ENCODE measurements at places on chromosomes 2 and 18.

DNA sequence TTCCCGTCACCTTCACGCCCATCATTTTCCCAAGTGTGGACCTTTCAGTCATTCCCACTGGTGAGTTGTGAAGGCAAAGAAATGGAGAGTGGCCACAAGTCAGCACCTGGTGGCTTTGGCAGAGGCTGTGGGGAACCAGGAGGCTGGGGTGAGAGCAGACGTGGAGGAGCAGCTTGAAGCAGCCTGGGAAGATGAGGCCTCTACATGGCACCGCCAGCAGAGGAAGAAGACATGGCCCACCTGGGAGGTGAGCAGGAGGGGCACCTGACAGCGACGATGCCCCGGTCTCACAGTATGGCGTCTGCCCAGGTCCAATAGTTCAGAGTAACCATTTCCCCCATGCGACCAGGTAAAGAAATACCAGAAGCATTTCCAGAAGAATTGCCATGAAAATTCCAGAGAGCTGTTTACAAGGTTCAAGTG lies 69.0 kb downstream of the TPO start:
- H3K36me3 ChIP-seq, result no peaks in the 10 kb centered on the region
- H3K4me3 ChIP-seq, result no peak overlapping the region
- no peaks in the 10 kb centered on the region for H3K27me3 ChIP-seq

- no peaks in the 10 kb centered on the region for H3K36me3 ChIP-seq
- no peaks in the 10 kb centered on the region for H3K4me1 ChIP-seq
- no peak overlapping the region for H3K27ac ChIP-seq
- DNase-seq, result no peak
- H3K4me3 ChIP-seq, result no peak overlapping the region
Observed at GRCh38 chr2:238694136-238694755, 153.6 kb upstream of the TWIST2 start.

- H3K27ac ChIP-seq, result no peak overlapping the region
- no peak for DNase-seq
- peaks cover 26% of the 10 kb centered on the region for H3K27me3 ChIP-seq
- H3K4me3 ChIP-seq, result no peak overlapping the region
- no peaks in the 10 kb centered on the region for H3K4me1 ChIP-seq
Observed at GRCh38 chr2:240410004-240410403, 25.5 kb upstream of the GPC1 start.

GRCh38 chr2:148350199-148350598 lies 294.4 kb upstream of the EPC2 start:
- H3K4me1 ChIP-seq, result peaks cover 27% of the 10 kb centered on the region
- no peak for DNase-seq
- no peak overlapping the region for H3K4me3 ChIP-seq
- H3K27me3 ChIP-seq, result no peaks in the 10 kb centered on the region
- peaks cover 3% of the 10 kb centered on the region for H3K36me3 ChIP-seq

- H3K27me3 ChIP-seq, result no peaks in the 10 kb centered on the region
- no peak overlapping the region for H3K4me3 ChIP-seq
- H3K27ac ChIP-seq, result no peak overlapping the region
- H3K36me3 ChIP-seq, result no peaks in the 10 kb centered on the region
- no peaks in the 10 kb centered on the region for H3K4me1 ChIP-seq
- DNase-seq, result no peak
Observed at GRCh38 chr2:212730994-212731393, 192.4 kb upstream of the ERBB4 start.

DNA sequence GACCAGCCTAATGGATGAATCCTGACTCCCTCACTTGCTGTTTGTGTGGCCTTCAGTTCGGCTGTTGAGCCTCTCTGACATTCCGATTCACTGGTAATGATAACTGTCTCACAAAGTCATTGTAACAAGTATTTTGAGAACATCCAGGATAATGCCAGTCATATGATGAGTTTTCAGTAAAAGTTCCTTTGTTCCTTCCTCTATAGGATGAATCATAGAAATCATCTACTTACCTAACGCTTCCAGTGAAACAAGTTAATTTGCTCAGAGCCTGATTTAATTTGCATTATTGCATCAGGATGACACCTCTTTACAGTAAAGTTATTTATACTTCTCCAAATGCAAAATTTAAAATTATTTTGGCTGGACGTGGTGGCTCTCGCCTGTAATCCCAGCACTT lies 32.0 kb downstream of the RAB31 start:
- H3K4me3 ChIP-seq, result no peak overlapping the region
- H3K36me3 ChIP-seq, result peaks cover 2% of the 10 kb centered on the region
- DNase-seq, result no peak

DNA sequence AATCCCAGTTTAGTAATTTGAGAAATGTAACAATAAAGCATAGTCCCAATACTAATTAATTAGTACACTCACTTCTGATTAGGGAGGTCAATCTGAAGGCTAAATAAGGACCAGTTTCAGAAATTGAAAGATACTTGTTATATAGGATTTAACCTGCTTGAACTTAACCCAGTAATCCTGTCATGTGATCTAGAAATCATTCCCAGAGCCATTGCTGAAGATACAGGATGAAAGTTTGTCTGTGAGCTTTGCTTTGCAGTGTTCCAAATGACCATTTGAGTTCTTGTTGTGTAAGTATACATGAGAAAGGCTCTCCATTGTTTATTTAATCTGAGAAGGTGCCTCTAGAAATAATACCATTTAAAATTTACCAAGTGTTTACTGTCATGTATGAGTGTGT lies 52.2 kb downstream of the GALNT1 start:
- H3K27me3 ChIP-seq, result no peaks in the 10 kb centered on the region
- peaks cover 2% of the 10 kb centered on the region for H3K36me3 ChIP-seq
- H3K4me1 ChIP-seq, result no peaks in the 10 kb centered on the region
- DNase-seq, result no peak
- no peak overlapping the region for H3K27ac ChIP-seq
- no peak overlapping the region for H3K4me3 ChIP-seq

GRCh38 chr2:218709908-218710307 lies 727 bp upstream of the TTLL4 start:
- peaks cover 7% of the 10 kb centered on the region for H3K36me3 ChIP-seq
- peak overlapping the region; percentile 88 for H3K4me3 ChIP-seq
- H3K27me3 ChIP-seq, result no peaks in the 10 kb centered on the region

DNA sequence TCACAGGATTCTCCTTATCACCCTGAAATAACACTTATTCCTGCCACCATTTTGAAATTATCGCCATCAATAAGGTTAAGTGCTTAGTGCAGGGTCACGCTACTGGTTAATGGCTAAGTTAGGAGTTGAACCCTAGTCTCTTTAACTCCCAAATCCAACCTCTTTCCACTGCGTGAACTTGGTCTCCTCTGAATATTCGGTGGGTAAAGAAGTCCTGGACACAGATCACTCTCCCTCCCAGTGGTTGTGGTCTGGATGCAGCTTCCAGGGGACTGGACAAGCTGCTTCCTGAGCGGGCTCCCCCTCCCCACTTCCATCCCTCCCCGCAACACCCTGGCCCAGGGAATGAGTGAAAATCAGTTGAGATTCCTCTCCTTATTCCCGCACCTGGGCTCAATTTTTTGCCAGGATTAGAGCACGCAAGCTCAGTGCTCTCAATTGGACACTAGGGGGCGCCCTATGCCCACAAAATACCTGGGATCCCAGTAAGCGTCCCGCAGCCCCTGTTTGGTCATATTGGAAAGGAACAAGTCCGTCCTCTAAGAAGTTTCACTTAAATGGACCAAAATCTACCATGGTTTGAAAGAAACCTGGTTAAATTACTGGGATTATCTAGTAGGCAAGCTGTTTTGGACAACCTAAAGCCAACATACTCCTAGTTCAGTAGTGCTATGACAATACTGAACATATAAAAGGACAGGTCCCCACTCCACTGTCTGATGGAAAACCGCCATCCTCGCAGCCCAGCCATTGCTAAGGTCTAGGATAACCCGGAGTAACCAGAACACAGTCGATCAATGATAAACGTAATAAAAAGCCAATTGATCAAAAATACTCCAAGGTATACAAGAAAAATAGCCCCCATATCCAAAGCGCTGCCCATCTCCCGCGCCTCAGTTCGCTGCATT lies 40.4 kb downstream of the DHRS9 start:
- DNase-seq, result peak; percentile 57
- no peaks in the 10 kb centered on the region for H3K27me3 ChIP-seq
- H3K27ac ChIP-seq, result no peak overlapping the region
- peaks cover 48% of the 10 kb centered on the region for H3K4me1 ChIP-seq
- peaks cover 6% of the 10 kb centered on the region for H3K36me3 ChIP-seq

GRCh38 chr2:119367472-119368099 lies 809 bp downstream of the DBI start:
- peaks cover 41% of the 10 kb centered on the region for H3K36me3 ChIP-seq
- H3K27me3 ChIP-seq, result no peaks in the 10 kb centered on the region
- H3K4me3 ChIP-seq, result peak overlapping the region; percentile 99
- peak overlapping the region; percentile 90 for H3K27ac ChIP-seq

DNA sequence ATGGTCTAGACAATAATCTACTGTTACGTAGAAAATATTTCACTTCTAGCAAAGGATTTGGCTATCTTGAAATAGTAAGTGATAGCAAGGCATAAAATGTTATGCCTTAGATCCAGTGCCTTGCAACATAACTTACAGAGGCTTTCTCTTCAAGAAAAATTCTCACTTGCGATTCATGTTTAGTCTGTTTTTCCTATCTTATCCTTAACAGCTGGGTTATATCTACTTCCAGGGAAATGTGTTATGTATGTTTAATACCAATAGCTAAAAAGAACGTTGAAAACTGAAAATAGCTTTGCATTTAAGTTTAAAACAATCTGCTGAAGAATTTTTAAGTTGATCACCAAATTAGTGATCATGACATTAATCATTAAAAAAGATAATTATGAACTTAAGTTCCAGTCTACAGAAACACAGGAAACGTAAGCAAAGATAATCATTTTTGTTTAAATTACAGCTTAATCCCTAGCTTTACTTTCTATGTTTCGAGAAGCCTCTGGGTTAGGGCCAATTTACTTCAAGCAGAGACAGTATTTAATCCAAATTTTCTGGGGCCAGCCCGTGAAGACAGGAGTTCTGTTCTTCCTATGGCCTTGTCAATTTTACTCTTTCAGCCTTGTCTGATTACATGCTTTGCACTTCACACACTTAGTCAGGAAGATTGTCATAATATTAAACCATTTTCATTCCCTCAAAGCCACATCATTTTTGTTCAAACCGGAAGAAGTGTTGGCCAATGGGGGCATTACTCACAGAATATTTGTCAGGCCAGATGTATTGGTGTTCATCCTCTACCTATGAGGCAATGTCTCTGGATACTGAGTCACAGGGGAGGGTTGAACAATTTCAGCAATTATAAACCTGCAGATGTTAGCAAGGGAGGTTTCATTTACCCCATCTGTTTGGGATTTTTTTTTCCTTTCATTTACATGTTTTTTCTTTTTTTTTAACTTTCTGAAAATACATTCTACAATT lies 1132.9 kb upstream of the ZEB2 start:
- DNase-seq, result no peak
- H3K36me3 ChIP-seq, result no peaks in the 10 kb centered on the region
- H3K4me3 ChIP-seq, result no peak overlapping the region
- H3K4me1 ChIP-seq, result no peaks in the 10 kb centered on the region
- no peaks in the 10 kb centered on the region for H3K27me3 ChIP-seq

- DNase-seq, result no peak
- no peaks in the 10 kb centered on the region for H3K27me3 ChIP-seq
- no peak overlapping the region for H3K27ac ChIP-seq
- no peak overlapping the region for H3K4me3 ChIP-seq
- no peaks in the 10 kb centered on the region for H3K36me3 ChIP-seq
Observed at GRCh38 chr2:145752091-145752806, 1232.3 kb upstream of the ZEB2 start.
